Ecto neural progenitor cell (in vitro differentiated cells): ENCODE measurements at places on chromosomes 2 and 18.

- no peak for DNase-seq
Observed at GRCh38 chr2:33291278-33292013, 185.0 kb upstream of the RASGRP3 start.

DNA sequence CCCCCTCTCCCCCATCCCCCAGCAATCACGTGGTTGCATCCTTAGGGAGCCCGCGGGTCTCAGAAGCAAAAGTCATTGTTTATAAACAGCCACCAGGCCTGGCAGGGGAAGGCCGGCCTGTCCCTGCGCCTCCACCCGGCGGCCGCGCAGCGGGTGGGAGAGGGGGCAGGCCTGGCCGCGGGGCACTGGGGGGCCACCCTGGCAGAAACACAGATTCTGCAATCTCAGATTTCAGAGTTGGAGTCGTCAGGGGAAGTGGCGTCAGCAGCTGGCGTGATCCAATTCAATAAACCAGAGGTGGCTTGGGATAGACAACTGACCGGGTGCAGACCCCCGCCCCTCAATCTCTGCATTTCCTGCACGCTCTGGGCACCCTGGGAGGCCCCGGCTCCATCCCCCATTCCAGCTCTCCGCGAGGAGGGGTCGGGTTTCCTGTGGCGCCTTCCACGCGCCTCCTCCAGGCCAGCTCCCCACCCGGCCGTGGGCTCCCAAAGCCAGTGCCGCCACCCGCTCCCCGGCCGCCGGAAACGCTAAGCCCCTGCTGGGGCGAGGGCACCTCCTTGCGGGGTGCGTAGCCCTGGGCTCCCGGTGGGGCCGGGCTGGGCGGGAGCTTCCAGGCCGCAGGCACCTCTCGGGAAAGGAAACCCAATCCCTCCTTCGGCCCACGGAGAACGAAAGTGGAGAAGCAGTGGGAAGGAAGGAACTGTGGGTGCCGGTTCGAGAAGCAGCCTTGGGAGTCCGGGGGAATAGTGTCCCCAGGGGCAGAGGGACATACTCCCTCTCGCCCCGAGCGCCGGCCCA lies 1.1 kb downstream of the BIN1 start:
- DNase-seq: peak; percentile 78

- no peak for DNase-seq
Observed at GRCh38 chr18:57737400-57738060, 65.6 kb downstream of the ATP8B1 start.

DNA sequence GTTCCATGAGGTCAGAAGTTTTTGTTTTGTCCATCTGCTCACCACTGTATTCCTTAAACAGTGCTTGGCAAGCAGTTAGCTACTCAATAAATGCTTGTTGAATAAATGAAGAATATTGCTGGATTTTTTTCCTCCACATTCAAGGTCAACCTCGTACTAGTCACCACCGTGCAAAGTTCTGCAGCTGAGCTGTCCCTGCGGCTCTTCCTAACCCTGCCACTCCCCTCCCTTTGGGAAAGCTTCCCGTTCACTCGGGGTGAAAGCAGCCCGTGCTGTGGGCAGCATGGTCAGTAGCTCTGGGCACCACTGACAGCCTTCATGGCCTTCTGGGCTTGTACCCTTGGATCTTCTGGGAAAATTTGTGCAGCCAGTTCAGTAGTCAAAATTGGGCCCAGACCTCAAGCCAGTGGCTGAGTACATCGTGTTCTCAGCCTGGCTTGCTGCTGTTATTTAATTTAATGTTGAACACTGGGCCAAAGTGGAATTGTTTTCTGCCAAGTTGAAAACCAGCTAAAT lies 469.3 kb upstream of the RAB12 start:
- no peak for DNase-seq

GRCh38 chr2:51401546-51401945 lies 369.6 kb upstream of the NRXN1 start:
- DNase-seq: no peak

DNA sequence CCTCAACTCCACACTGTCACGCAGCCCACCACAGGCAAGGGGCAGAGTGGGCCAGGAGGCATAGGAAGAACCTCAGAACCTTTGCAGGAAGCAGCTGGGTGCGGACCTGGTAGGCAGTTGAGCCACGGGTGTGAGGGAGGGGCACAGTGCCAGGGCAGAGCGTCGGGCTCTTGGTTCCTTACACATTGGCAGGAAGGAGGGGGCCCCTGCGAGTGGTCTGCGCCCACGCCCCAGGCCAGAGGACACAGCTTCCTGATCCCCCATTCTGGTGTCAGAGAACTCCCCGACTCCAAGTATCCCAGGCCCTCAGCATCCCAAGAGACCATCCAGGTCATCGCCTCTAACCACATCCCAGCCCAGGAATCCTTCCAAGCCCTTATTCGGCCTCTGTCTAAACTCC lies 61.5 kb downstream of the TNS1 start:
- no peak for DNase-seq

- DNase-seq: no peak
Observed at GRCh38 chr18:50277942-50278341, 3.4 kb downstream of the MBD1 start.

- DNase-seq: peak; percentile 19
Observed at GRCh38 chr2:11101430-11101829, 53.8 kb upstream of the SLC66A3 start.

- DNase-seq: no peak
Observed at GRCh38 chr2:241064008-241064801, 37.9 kb downstream of the MTERF4 start.

DNA sequence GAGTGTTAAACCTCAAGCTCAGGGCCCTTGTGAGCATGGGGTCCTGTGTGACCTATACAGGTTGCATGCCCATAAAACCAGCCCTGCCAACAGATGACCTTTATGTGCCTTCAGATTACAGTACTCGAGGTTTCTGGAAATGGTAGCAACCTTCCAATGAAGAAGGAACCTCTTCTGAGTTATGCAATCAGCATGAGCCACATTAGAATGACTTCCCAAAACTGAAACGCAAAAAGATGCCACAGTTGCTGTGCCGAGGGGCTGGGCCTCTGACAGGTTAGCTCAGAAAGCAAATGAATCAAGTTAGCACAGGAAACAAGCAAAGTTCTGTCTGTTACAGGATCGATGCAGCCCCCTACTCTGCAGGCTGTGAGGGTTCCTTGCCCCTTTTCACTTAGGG lies 37.7 kb downstream of the TGFA start:
- no peak for DNase-seq

DNA sequence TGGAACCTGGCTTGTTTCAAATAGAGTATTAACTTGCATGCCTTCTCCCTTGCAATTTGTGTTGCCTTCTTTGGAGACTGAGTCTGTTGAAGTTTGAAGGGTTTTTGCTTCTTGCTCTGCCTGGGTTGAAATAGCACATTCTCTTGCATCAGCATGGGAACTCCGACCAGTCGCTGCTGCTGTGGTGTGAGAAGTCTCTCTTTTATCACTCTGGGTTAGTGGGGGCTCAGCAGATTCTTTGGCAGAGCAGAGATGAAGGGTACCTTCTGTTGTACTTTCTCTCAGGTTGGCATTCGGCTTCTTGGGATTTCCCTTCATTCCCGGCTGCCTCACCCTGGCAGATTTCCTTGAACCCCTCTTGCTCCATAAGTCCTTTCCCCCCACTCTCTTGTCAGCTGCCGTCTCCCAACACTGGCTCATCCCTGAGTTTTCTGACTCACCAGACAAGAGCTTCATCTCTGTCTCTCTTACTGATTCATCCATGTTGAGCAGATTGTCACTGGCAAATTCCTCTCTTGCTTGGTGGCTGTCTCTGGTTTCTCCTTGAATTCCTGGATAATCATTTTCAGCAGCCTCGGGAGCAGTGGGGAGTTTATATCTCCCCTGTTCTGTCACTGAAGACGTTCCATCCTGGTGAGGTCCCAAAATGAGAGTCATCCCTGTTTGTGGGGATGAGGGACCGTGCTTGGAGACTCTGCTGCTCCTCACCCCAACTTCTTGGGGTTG lies 49.9 kb downstream of the ALPK2 start:
- DNase-seq: no peak

DNA sequence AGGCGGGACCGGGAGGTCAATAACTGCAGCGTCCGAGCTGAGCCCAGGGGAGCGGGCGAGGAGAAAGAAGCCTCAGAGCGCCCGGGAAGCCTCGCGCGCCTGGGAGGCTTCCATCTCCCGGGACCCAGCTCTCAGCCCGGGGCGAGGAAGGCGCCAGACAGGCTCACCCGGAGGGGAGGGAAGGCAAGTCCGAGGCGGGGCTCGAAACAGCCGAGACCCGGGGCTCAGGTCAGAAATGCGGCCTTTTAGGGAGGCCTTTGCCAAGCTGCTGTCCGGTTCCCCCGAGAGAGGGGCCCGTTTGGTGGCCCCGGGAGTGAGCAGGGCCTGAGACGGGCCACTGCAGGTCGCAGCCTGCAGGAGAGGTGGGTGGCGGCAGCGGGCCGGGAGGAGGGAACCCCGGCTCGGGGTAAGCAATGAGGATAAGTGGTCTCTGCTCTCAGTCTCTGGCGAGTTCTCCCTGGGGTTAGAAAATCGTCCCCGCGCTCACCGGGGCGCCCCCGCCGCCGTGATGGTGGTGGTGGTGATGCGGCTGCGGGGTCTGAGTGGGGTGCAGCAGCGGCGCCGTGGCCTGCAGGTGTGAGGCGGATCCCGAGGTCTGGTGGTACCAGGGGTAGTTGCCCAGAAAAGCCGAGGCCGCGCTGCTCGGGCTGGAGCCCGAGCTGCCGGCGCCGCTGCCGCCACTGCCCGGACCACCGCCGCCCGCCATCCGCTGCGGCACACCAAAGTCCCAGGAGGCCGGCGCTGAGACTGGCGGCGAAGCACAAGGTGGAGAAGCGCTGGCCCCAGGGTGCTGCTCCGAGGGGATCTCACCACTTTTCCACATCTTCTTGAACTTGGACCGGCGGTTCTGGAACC lies 2.4 kb downstream of the DLX2 start:
- peak; percentile 67 for DNase-seq

DNA sequence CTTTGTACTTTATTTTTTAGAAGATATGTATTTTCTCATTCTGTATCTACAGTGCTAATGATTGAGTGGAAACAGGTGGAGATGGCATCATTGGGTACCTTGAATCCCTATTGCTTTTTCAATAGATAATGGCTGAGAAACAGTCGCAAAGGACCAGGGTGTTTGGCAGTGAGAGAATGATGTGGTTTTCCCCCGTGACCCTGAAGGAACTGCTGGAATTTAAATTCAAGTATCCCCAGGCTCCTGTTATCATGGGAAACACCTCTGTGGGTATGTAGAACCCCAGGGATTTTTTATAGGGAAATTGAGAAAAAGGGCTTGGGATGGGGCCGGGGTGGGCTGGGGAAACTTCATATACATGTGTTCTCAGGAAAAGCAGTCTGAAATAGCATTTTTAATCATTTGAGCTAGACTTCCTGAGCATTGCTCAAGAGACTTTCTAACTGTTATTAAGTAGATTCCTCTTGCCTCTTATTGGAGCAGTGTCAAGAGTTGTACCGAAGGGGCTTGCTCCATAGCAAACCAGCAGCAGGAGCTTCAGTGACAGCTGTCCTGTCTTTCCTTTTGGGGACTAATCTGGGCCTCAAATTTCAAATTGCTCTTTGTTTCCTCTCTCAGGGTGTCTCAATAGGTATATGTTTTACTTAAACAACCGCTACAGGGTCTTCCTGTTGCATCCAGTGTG lies 18.9 kb downstream of the AOX1 start:
- DNase-seq: no peak

DNA sequence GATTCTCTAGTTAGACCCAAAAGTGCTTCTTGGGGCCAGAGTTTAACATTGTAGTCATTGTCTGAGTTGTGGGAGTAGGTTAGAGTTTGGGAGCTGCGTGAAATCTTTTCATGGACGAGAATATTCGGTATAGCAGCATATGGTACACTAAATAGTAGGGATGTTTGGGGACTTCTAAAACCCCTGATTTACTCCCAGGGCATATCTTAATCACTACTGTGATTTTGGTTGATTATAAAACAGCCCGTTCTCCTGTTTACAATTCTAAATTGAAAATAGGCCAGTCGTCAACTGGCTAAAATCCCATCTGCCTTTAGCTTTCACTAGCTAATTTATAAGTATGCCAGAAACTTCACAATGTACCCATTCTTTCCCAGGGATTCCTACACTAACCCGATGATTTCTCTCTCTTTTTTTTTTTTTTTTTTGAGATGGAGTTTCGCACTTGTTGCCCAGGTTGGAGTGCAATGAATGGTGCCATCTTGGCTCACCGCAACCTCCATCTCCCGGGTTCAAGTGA lies 44.3 kb downstream of the MOB4 start:
- no peak for DNase-seq
